Activated T-cell treated with anti-CD3 and anti-CD28 coated beads, Interleukin-2, amount 50 U/mL, for 4 hours (primary cell): ENCODE measurements at places on chromosomes 6 and 20.

- DNase-seq, result no peak
Observed at GRCh38 chr6:131159578-131159977, 24.3 kb downstream of the AKAP7 start.

- DNase-seq, result no peak
Observed at GRCh38 chr6:62891065-62891647, 320.1 kb upstream of the FKBP1C start.

- DNase-seq, result no peak
Observed at GRCh38 chr6:21666853-21667681, 73.5 kb downstream of the SOX4 start.

- DNase-seq, result no peak
Observed at GRCh38 chr6:12182676-12183075, 107.5 kb upstream of the EDN1 start.

GRCh38 chr6:54877713-54878317 lies 31.2 kb downstream of the FAM83B start:
- DNase-seq, result no peak

DNA sequence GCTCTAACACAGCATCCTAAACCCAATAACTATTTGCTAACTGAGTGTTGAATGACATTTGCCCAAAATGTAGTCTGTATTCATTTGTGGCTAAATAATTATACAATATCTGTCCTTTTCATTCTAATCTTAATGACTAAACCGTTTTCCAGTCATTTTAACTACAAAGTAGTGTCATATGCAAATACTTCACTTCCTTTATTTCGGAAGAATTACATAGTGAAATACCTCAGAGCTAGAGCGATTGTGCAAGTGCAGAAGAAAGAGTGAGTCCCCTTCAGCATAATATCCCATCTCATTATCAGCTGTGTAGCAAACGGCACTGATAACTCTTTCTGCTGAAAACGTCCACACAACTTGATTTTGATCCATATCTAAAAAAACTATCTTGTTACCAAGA lies 66.2 kb downstream of the ROS1 start:
- DNase-seq, result no peak

DNA sequence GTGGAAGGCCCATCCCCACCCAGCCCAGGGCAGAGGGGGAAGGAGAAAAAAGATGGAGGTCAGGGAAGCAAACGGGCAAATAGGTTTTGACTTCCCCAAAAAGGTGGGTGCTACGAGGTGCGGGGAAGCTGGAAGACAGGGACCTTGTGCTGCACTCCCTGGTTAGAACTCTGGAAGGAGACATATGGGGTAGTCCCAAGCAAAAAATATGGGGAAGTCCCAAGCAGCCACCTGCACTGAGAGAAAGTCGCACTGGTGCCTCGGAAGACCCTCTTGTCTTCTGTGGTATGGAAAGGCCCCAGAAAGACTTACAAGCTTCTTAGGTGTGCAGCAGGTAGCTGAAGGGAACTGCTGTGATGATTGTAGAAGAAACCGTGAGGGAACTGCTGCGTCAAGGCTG lies 93.8 kb upstream of the CEP85L start:
- no peak for DNase-seq

GRCh38 chr20:58245181-58245891 lies 16.9 kb upstream of the ANKRD60 start:
- DNase-seq, result no peak

DNA sequence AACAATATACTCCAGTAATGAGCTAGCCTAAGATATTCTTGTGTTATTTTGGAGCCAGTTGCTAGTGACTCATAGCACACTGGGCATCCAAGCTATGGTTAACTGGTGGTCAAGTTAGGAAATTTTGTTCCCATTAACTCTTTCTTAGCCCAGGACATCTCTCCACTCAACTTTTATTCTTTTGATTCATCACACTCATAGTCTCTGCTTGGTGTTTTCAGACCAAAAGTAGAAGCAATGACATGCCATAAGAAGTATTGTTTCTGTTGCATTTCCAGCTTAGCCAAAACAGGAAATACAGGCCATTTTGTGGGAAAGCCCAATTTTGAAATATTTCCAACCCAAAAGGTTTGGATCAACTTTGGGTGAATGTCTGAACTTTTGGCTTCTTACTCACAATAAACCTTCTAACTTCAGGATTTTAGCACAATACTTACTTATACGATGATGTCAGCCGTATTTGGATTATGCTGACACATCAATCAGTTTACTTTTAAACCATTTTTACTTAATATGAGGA lies 31.6 kb upstream of the CCN2 start:
- DNase-seq, result no peak

DNA sequence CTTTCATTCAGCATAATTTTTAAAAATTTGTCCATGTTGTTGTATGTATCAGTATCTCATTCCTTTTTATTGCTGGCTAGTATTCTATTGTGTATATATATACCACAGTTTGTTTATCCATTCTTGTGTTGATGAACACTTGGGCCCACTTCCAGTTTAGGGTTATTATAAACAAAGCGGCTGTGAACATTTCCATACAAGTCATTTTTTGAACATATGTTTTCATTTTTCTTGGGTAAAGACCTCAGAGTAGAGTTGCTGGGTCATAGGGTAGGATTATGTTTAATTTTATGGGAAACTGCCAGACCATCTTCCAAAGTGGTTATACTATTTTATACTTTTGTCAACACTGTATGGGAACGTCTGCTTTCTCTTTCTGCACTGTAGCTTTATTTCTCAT lies 55.3 kb downstream of the RBM24 start:
- no peak for DNase-seq

GRCh38 chr20:7193681-7194080 lies 426.2 kb downstream of the BMP2 start:
- no peak for DNase-seq

DNA sequence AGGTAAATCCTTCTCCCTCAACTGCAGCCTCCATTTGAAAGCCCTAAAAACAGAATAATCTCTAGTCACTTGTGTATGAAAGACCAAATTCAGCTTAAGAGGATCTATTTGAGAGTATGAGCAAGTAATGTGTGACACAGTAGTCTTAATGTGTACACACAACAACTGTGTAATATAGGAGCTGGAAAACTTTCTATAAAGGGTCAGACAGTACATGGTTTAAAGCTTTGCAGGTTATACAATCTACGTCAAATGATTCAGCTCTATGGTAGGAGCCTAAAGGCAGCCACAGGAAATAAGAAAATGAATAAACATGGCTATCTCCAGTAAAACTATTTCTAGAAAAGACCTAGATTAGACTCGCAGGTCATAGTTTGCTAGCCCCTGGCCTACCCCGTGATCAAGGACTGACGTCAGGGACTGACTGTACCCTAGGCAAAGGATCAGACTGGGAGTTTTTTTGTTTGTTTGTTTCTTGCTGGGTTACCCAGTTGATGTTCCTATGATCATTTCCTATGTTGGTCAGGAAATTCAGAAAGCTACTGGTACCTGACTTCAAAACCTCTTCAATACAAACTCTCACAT lies 39.7 kb downstream of the BTBD9 start:
- no peak for DNase-seq

DNA sequence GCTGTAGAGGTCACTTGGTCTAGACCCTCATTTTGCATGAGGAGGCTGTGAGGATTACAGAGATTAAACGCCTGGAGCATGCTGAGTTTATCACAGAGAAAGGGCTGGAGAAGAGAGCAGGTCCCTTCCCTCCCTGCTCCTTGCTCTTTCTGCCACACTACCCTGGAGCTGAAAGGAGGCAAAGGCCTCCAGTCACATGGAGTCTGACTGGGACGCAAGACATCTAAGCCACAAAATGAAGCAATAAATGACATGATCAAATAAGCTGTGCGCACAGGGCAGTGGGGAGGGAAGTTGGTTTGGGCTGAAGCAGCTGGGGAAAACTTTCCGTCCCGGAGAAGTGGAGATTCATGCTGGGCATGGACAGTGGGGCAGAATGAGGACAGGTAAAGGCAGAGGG lies 33.3 kb downstream of the ATXN1 start:
- no peak for DNase-seq
